Ascending aorta (tissue), 2 donors: ENCODE measurements at places on chromosomes 3 and 15. TPM values are rescaled to one million over a fixed set of nuclear protein-coding genes. Genes with fewer than 3 reads are reported as not detected.

The PLA2G4D gene
- total RNA-seq = not detected

The COL8A1 gene
- total RNA-seq = 459 TPM

DNA sequence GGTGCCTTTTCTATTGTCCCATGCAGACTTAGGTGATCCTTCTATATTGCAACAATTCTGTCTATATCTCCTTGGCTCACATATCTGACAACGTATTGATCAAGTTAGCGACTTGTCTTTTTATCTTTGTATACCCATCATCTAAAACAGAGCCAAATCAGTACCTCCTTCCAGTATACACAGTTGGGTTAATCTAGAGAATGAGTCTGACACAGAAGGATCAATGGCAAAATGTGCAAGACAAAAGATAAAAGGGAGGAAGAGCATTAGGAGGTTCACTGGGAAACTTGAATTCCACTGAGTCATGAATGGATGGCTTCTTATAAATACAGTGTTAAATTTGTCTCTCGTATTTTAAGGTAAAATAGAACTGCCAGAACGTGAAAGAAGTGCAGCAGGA, 6.0 kb downstream of the AADAC start:
- no peaks in the 10 kb centered on the region for H3K27me3 ChIP-seq
- no peak overlapping the region for H3K4me3 ChIP-seq
- no peaks in the 10 kb centered on the region for H3K4me1 ChIP-seq
- H3K27ac ChIP-seq = no peak overlapping the region
- no peaks in the 10 kb centered on the region for H3K36me3 ChIP-seq

The ZNF609 gene
- 16.0 TPM for total RNA-seq

DNA sequence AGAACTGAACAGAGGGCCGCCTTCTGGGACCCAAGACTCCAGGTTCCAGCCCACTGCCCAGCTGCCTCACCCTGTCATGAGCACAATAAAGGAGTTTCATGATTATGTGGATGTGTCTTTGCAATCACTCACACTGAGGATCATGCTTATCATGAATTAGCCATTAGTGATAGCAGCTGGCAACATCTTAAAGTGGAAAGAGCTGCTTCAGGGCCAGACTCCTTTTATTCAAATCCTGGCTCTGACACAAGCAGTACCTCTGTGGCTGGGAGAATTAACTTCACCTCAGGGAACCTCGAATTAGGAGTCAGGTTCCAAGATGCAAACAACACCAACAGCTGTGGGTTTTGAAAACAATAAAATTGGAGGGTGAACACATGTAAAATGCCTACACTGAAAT, 6.6 kb upstream of the SCAP start:
- H3K4me1 ChIP-seq = no peaks in the 10 kb centered on the region
- no peak overlapping the region for H3K27ac ChIP-seq
- no peak overlapping the region for H3K4me3 ChIP-seq
- no peaks in the 10 kb centered on the region for H3K27me3 ChIP-seq
- no peaks in the 10 kb centered on the region for H3K36me3 ChIP-seq

GRCh38 chr15:91887921-91888373, 34.4 kb downstream of the SLCO3A1 start:
- no peak overlapping the region for H3K4me3 ChIP-seq
- H3K27ac ChIP-seq = no peak overlapping the region
- DNase-seq = no peak
- peaks cover 5% of the 10 kb centered on the region for H3K4me1 ChIP-seq
- H3K36me3 ChIP-seq = no peaks in the 10 kb centered on the region

DNA sequence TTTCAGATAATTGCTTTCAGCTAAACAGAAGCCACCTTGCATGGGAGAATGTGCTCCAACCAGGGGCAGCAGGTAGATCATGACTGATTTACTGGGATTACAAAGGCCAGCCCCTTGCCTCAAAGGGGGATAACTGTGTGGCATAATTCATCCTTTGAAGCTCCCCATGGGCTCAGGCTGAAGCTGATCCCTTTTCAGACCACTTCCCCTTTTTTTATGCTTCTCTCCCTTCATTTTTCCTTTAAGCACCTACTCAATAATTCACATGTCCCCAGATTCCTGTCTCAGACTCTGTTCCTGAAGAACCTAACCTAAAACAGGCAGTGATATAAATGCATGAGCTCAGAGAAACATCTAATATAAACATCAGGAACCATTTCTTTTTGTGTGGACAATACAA, 8.2 kb upstream of the MYRIP start:
- H3K4me3 ChIP-seq = no peak overlapping the region
- no peak for DNase-seq
- H3K4me1 ChIP-seq = no peaks in the 10 kb centered on the region
- H3K27ac ChIP-seq = no peak overlapping the region
- H3K36me3 ChIP-seq = no peaks in the 10 kb centered on the region

The STRC gene
- not detected for total RNA-seq

DNA sequence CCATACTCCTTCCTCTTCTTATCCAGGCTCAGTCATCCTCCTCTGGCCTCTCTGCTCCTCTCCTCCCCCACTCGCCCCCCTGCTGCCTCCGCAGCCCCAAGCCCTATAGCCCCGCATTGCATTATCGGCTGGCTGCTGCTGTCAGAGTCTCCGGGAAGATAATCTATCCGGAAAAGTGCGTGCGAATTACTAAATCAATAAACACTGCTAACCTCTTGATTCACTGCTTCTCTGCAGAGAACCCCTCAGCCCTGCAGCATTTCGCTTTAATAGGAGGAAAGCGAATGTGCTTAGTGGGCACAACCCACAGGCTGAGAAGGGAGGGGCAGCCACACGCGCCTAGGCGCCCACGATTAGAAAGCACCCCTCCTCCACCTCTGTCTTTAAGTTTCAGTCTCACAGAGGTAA, 167.6 kb downstream of the ABHD5 start:
- peaks cover 6% of the 10 kb centered on the region for H3K4me1 ChIP-seq
- H3K27me3 ChIP-seq = no peaks in the 10 kb centered on the region
- H3K36me3 ChIP-seq = no peaks in the 10 kb centered on the region
- DNase-seq = peak; percentile 37
- H3K4me3 ChIP-seq = no peak overlapping the region

DNA sequence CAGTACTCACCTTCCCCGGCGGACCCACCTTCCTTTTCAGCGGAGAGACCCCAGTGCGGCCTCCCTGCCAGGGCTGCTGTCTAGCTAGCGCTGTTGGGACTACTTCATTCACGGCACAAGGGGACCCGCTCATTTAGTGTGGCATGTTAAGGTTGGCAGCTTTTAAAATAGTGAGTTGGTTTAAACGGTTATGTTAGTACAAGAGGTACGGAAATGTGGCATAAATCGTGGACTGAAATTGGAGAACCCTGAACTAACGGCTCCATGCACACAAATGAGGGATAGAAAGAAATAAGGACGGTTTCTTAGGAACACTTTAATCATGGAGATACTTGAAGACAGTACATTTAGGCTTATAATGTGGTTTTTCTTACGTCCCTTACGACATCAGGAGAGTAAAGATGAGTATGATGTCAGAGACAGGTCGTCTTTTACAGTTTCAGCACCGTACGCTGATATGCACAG, 752 bp downstream of the CEP63 start:
- peak overlapping the region; percentile 78 for H3K4me3 ChIP-seq
- peaks cover 26% of the 10 kb centered on the region for H3K4me1 ChIP-seq
- H3K36me3 ChIP-seq = no peaks in the 10 kb centered on the region
- no peaks in the 10 kb centered on the region for H3K27me3 ChIP-seq
